CD4-positive, alpha-beta T cell (primary cell): ENCODE measurements at places on chromosomes 6 and 20. TPM values are rescaled to one million over a fixed set of nuclear protein-coding genes. Genes with fewer than 3 reads are reported as not detected.

NR2E1 gene
- total RNA-seq: not detected

SAMD5 gene
- total RNA-seq: not detected

HLA-G gene
- 2.9 TPM for total RNA-seq

LY6G5B gene
- total RNA-seq: 28.0 TPM

CAGE1 gene
- total RNA-seq: 0.38 TPM

KHDC1 gene
- total RNA-seq: 1.2 TPM

SPTLC3 gene
- 0.59 TPM for total RNA-seq

- H3K27ac ChIP-seq: no peak overlapping the region
- H3K4me3 ChIP-seq: no peak overlapping the region
- no peaks in the 10 kb centered on the region for H3K36me3 ChIP-seq
- H3K4me1 ChIP-seq: no peaks in the 10 kb centered on the region
- no peaks in the 10 kb centered on the region for H3K27me3 ChIP-seq
Measured at GRCh38 chr6:24273096-24273870, 84.6 kb downstream of the DCDC2 start.

DNA sequence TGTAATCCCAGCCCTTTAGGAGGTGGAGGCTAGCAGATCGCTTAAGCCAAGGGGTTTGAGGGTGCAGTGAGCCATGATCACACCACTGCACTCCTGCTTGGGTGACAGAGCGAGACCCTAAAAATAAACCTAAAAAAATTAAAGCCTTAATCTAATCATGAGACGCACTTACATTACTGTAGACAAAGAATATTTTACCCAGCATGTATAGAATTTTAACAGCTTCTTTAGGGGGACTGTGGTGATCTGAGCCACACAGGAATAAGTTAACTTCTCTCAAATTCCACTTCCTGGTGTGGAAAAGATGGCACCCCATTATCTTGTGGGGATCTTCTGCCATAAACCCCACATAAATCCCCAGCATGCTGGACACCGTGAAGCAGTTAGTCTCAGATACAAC, 2.3 kb upstream of the OOEP start:
- no peaks in the 10 kb centered on the region for H3K36me3 ChIP-seq
- no peak for DNase-seq
- no peak overlapping the region for H3K4me3 ChIP-seq

DNA sequence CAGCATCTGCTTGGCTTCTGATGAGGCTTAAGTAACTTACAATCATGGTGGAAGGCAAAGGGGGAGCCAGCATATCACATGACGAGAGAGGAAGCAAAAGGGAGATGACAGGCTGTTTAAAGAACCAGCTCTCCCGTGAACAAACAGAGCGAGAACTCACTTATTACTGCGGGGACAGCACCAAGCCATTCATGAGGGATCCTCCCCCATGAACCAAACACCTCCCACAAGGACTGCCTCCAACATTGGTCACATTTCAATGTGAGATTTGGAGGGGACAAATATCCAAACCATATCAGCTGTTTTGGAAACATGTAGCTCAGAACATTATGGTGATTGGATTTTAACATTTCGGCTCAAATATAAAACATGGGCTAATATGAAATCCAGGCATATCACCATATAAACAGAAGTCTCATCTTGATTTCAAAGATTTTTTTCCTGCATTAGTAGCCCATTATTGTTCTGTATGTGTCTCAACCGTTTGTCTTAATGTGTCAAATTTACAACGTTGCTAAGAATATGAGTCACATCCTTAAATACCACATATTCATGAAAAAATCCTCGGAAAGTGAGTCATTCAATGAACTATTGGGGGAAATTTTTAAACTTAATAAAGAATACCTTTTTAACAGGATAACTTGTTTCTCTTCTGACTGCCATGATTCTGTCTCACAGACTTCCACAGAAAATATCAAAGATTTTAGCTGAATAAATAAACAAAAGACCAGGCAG, 894.3 kb downstream of the TFAP2A start:
- no peak overlapping the region for H3K4me3 ChIP-seq
- no peaks in the 10 kb centered on the region for H3K36me3 ChIP-seq
- no peak overlapping the region for H3K27ac ChIP-seq
- H3K27me3 ChIP-seq: no peaks in the 10 kb centered on the region

DNA sequence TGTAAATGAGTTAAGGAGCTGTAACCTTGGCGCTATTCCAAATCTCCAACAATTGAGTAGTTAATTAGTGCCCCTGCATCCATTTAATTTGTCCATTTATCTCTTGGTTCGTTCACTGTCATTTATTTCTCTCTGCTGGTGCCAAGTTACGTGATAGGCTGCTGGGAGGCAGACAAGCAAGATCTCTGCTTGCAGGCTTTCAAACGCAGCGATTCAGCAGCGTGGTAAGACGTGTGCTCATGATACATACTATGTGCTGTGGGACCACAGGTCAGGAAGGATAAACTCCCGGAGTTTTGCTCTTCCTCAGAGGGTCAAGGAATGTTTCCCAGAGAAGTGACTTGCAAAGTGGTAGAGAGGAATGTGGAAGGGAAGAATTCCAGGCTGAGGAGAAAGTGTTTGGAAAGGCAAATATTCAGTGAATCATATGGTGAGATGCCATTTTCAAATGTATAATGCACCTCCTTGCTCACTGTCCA, 46.4 kb downstream of the UTRN start:
- H3K4me1 ChIP-seq: peaks cover 24% of the 10 kb centered on the region
- no peak overlapping the region for H3K4me3 ChIP-seq
- no peaks in the 10 kb centered on the region for H3K36me3 ChIP-seq
- no peak for DNase-seq

DNA sequence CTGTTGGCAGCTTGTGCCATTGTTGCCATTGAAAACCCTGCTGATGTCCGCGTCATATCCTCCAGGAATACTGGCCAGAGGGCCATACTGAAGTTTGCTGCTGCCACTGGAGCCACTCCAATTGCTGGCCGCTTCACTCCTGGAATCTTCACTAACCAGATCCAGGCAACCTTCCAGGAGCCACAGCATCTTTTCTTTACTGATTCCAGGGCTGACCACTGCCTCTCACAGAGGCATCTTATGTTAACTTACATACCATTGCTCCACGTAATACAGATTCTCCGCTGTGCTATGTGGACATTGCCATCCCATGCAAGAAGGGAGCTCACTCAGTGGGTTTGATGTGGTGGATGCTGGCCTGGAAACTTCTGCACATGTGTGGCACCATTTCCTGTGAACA, 221.8 kb upstream of the FAM83B start:
- H3K27me3 ChIP-seq: no peaks in the 10 kb centered on the region
- DNase-seq: no peak
- no peaks in the 10 kb centered on the region for H3K36me3 ChIP-seq
- H3K4me1 ChIP-seq: no peaks in the 10 kb centered on the region
- H3K4me3 ChIP-seq: no peak overlapping the region
- no peak overlapping the region for H3K27ac ChIP-seq

DNA sequence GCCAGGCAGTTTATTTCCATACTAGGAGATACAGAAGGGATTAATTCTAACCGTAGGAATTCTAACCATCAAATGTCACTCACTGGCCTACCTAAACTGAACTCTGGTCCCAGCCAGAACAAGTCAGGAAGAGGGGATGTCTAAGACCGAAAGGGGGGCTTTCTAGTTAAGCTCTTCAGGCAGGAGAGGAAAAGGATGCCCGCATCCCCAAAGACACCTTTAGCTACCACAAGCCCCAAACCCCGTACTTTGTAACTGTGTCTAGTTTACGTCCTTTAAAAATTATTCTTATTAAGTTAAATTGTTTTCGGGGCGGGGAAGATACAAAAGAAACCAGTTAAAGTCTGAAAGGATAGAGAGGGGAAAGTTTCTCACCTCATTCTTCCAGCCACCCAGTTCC, 1.2 kb upstream of the ZNF76 start:
- no peaks in the 10 kb centered on the region for H3K36me3 ChIP-seq
- H3K27me3 ChIP-seq: no peaks in the 10 kb centered on the region
- peaks cover 31% of the 10 kb centered on the region for H3K4me1 ChIP-seq
- peak overlapping the region; percentile 97 for H3K4me3 ChIP-seq
- H3K27ac ChIP-seq: peak overlapping the region; percentile 93

DNA sequence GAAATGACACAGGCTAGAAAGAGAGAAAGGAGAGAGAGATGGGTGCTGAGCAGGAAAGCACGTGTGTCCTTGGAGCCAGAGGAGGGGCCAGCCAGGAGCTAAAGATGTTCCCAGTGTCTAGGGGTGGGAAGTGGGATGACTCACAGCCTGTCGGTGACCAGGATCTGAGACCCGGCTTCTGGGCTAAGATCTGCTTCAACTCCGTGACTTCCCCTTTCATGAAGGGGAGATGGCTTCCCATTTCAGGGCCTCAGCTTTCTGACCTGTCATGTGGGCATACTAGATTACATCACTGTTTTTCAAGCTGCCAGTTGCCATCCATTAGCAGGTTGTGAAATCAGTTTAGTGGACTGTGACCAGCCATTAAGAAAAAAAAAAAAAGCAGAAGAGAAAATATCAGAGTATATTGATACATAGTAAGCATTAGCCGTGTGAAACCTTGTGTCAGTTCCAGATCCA, 5.4 kb downstream of the TGM3 start:
- no peaks in the 10 kb centered on the region for H3K4me1 ChIP-seq
- no peak overlapping the region for H3K4me3 ChIP-seq
- no peaks in the 10 kb centered on the region for H3K36me3 ChIP-seq
- DNase-seq: no peak

DNA sequence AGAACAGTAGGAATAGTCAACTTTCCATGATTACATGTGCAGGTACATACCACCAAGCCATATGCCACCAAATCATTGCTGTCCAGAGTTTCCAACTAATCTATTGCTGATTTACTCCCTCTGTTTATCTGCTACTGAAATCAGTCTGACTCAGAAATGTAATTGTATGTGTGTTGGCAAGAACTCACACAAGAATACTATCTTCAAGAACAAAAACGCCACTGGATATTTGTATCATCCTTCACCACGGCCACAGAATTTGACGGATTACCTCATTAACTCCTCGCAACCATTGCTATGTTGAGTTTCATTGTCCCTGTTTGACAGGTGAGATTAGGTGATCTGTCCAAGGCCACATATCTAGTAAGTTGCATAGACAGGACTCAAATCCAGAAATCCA, 159.2 kb downstream of the GMPR start:
- DNase-seq: no peak
- H3K36me3 ChIP-seq: peaks cover 3% of the 10 kb centered on the region
- no peak overlapping the region for H3K27ac ChIP-seq
- no peaks in the 10 kb centered on the region for H3K27me3 ChIP-seq
- H3K4me1 ChIP-seq: no peaks in the 10 kb centered on the region

- DNase-seq: no peak
- no peaks in the 10 kb centered on the region for H3K4me1 ChIP-seq
- peaks cover 94% of the 10 kb centered on the region for H3K36me3 ChIP-seq
- no peak overlapping the region for H3K27ac ChIP-seq
- H3K4me3 ChIP-seq: no peak overlapping the region
Measured at GRCh38 chr20:35009665-35010328, 54.1 kb downstream of the MYH7B start.

DNA sequence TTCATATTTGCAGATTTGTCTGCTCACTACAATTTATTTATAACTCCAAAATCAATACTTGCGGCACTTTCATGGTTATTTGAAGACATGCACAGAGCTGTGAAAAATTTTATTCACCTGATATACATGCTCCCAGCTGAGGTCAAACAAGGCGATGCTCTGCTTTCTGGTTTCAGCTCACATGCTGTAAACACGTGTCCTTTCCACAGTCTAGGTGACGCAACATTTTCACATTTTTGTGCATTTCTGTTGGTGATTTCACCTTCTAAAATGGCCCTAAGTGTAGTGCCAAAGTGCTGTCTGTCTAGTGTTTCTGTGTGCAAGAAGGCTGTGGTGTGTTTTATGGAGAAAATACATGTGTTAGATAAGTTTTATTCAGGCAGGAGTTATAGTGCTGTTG, 650.5 kb downstream of the RNF144B start:
- no peak overlapping the region for H3K4me3 ChIP-seq
- H3K4me1 ChIP-seq: no peaks in the 10 kb centered on the region
- no peak for DNase-seq

DNA sequence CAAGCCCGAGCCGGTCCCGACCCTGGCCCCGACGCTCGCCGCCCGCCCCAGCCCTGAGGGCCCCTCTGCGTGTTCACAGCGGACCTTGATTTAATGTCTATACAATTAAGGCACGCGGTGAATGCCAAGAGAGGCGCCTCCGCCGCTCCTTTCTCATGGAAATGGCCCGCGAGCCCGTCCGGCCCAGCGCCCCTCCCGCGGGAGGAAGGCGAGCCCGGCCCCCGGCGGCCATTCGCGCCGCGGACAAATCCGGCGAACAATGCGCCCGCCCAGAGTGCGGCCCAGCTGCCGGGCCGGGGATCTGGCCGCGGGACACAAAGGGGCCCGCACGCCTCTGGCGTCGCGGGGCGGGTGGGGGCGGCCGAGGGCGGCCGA, 37.5 kb downstream of the YTHDF1 start:
- H3K27me3 ChIP-seq: peaks cover 55% of the 10 kb centered on the region
- H3K4me1 ChIP-seq: peaks cover 30% of the 10 kb centered on the region
- DNase-seq: no peak
- H3K4me3 ChIP-seq: no peak overlapping the region

GRCh38 chr6:52356017-52356416, 5.9 kb upstream of the PAQR8 start:
- no peaks in the 10 kb centered on the region for H3K27me3 ChIP-seq
- H3K4me3 ChIP-seq: no peak overlapping the region
- peaks cover 7% of the 10 kb centered on the region for H3K4me1 ChIP-seq

DNA sequence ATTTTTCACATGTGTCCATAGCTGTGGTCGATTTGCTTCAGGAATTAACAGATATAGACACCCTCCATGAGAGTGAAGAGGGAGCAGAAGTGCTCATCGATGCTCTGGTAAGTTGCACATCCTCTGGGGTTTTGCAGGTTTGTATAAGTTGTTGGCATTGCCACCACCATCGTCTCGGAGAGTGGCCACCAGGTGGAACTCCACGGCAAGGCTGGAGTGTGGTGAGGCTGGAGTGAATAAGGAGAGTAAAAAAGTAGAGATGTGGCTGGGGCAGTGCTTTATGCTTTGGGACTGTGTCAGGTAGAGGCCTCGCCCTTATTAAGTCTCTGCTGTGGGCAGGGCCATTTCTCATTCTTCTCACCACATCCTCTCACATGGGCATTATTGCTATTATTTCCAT, 63.7 kb downstream of the CTNNBL1 start:
- H3K4me3 ChIP-seq: no peak overlapping the region
- H3K36me3 ChIP-seq: peaks cover 43% of the 10 kb centered on the region
- no peak for DNase-seq
- no peak overlapping the region for H3K27ac ChIP-seq
- no peaks in the 10 kb centered on the region for H3K27me3 ChIP-seq

GRCh38 chr20:23869520-23869919, 10.0 kb downstream of the CST5 start:
- H3K27ac ChIP-seq: no peak overlapping the region
- no peak for DNase-seq
- no peak overlapping the region for H3K4me3 ChIP-seq
- H3K27me3 ChIP-seq: no peaks in the 10 kb centered on the region

GRCh38 chr6:108120311-108120710, 45.5 kb upstream of the NR2E1 start:
- H3K27ac ChIP-seq: no peak overlapping the region
- peaks cover 45% of the 10 kb centered on the region for H3K4me1 ChIP-seq
- H3K27me3 ChIP-seq: peaks cover 74% of the 10 kb centered on the region
- DNase-seq: no peak
- no peaks in the 10 kb centered on the region for H3K36me3 ChIP-seq
